Osteoblast (primary cell): ENCODE measurements at places on chromosomes 6 and 20. TPM values are rescaled to one million over a fixed set of nuclear protein-coding genes. Genes with fewer than 3 reads are reported as not detected.

- no peaks in the 10 kb centered on the region for H3K4me1 ChIP-seq
- no peaks in the 10 kb centered on the region for H3K36me3 ChIP-seq
- no peak for DNase-seq
- no peak overlapping the region for H3K4me3 ChIP-seq
These were observed 244.1 kb upstream of the QKI start for GRCh38 chr6:163170294-163170883.

DNA sequence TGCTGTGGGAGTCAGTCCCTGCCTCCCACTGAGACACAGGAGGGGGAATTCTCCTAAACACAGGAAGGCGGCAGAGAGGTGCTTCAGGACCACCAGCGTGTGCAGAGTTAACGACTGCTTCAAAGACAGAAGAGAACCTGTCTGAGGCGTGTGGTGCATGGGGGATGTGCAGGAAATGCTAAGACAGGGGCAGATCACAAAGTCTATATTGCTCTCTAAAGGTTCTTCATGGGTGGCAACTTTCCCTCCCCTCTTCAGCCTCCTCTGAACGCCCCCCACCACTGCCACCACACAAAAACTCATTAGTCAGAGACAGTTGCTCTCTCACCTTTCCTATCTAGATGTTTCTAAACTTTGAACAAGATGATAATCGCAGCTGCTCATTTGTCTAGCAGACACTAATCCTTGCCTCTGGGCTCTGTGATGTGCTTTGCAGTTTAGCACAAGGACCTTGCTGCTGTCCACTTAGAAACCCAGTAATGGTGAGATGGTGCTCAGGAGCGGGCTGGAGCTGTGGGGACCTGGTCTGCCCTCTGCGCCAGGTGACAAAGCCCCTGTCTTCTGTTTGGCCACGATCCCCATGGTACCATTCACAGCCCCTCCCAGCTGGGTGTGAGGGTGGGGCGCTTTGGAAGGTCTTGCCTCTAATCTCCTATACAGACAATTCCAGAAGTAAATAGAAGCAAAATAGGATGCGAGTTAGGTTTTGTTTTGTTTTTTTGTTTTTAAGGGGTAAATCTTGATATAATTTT is 219.6 kb downstream of the NRN1 start:
- H3K27ac ChIP-seq, result no peak overlapping the region
- H3K4me3 ChIP-seq, result no peak overlapping the region
- no peaks in the 10 kb centered on the region for H3K36me3 ChIP-seq

Gene ITCH
- total RNA-seq, result 73.4 and 79.3 TPM in 2 replicates

DNA sequence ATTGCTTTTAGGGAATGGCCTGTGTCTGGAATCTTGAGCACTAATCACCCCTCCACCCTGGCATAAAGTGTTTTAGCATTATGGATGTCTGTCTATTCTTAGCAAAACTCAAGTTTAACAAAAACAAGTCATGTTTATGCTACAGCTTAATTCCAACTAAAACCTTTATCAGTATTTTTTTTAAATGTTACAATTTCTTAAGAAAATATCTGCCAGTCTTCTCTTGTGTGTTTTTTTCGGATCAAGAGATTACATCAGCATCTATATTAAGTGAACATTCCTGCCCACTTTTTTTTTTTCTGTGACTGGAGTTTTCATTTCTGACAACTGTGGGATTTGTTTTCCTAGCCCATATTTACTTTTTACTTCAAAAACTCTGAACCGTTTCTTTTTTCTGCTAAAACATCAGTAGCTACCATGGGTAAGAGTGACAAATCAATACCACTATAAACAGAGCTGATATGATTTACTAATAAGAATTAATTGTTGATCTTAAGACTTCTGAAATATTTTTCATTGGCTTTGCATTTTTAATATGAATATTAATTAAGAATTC is 94.3 kb downstream of the EDN1 start:
- no peaks in the 10 kb centered on the region for H3K4me1 ChIP-seq
- no peaks in the 10 kb centered on the region for H3K27me3 ChIP-seq
- no peak overlapping the region for H3K27ac ChIP-seq
- peak; percentile 15 for DNase-seq
- no peaks in the 10 kb centered on the region for H3K36me3 ChIP-seq

GRCh38 chr6:31122791-31123706 is 2.8 kb upstream of the CDSN start:
- H3K27me3 ChIP-seq, result peaks cover 7% of the 10 kb centered on the region
- peak overlapping the region; percentile 43 for H3K4me3 ChIP-seq
- H3K4me1 ChIP-seq, result peaks cover 32% of the 10 kb centered on the region
- no peaks in the 10 kb centered on the region for H3K36me3 ChIP-seq
- peak; percentile 98 for DNase-seq

GRCh38 chr6:135922174-135922573 is 70.7 kb downstream of the PDE7B start:
- no peak overlapping the region for H3K4me3 ChIP-seq
- H3K4me1 ChIP-seq, result peaks cover 30% of the 10 kb centered on the region
- no peaks in the 10 kb centered on the region for H3K27me3 ChIP-seq
- peak; percentile 46 for DNase-seq

- H3K27ac ChIP-seq, result no peak overlapping the region
- no peak for DNase-seq
- no peaks in the 10 kb centered on the region for H3K27me3 ChIP-seq
- H3K4me1 ChIP-seq, result peaks cover 9% of the 10 kb centered on the region
These were observed 2.5 kb upstream of the KATNA1 start for GRCh38 chr6:149651056-149651455.

- H3K27ac ChIP-seq, result peak overlapping the region; percentile 48
- peak overlapping the region; percentile 77 for H3K4me3 ChIP-seq
- H3K36me3 ChIP-seq, result peaks cover 33% of the 10 kb centered on the region
- H3K27me3 ChIP-seq, result no peaks in the 10 kb centered on the region
- H3K4me1 ChIP-seq, result peaks cover 26% of the 10 kb centered on the region
These were observed 45.6 kb downstream of the LRRN4 start for GRCh38 chr20:6008254-6008653.
